ENCODE measurements at places on chromosomes 3 and 15.

DNA sequence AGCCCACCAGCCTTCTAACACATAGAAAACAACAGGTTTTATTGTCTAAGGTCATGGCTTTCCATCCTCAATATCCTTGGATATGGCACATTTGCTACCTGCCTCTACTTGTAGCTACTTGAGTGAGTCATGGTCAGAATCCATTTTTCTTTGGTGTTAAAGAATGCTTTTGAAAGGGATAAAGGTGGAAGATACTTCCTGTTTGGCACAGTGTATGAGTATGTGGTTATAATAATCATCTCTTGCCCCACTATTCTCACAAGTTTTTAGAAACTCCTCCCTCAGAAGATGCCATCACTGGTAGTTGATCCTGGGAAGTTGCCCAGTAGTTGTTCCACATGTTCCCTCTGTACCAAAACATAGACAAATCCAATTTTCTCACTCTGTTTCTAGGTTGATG is 508.6 kb upstream of the IL12A start:
- no peak for DNase-seq

DNA sequence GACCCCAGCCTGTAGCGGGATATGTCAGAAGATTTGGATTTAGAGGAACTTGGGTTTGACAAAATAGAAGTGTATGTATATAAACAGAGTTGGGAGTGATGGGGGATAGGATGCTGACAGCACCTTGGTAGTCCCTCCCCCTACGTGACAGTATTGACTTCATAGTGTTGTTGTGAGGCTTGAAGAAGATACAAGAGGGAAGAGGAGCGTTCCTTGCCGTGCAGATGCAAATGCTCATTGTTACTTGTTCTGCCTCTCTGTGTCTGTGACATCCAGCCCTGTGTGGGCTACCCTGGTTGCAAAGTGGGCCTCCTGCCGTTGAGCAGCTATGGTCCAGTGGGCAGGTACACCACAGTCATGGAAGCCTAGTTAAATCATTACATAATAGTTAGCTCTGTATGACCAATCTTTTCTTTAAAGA is 45.0 kb downstream of the SMAD3 start:
- no peak for DNase-seq

- no peak for DNase-seq
Measured at GRCh38 chr15:33473005-33473404, 162.2 kb downstream of the RYR3 start.

DNA sequence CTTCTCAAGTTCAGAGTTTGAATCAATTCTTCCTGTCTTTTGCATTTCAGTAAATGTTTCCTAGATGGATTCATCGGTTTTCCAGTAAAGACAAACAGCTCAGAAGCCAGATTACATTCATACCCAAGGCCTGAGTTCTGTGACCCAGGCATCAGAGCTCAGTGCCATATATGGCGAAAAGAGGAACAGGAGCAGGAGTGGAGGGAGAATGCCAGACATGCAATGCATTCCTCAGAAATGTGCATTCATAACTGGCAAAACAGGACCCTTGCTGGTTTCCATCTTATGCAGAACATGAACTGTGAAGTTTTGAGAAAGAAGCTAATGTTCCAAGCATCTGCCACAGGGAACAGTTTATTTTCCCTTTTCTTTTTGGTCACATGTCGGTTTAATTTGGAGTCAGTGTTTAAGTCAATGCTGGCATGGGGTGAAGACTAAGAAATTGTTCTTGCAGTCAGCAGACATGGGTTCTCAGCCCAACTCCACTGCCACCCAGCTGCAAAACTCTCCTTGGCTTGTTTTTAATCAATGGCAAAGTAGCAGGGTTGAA is 116.5 kb downstream of the LPP start:
- no peak for DNase-seq

GRCh38 chr3:120449701-120450599 is 842 bp downstream of the FSTL1 start:
- DNase-seq, result no peak

GRCh38 chr3:128399221-128399915 is 67.3 kb downstream of the DNAJB8 start:
- no peak for DNase-seq

- DNase-seq, result no peak
Measured at GRCh38 chr15:64131547-64131946, 20.0 kb upstream of the SNX22 start.

GRCh38 chr15:49751751-49752150 is 130.9 kb downstream of the DTWD1 start:
- DNase-seq, result no peak

- no peak for DNase-seq
Measured at GRCh38 chr3:111596328-111596727, 1.2 kb upstream of the ZBED2 start.

DNA sequence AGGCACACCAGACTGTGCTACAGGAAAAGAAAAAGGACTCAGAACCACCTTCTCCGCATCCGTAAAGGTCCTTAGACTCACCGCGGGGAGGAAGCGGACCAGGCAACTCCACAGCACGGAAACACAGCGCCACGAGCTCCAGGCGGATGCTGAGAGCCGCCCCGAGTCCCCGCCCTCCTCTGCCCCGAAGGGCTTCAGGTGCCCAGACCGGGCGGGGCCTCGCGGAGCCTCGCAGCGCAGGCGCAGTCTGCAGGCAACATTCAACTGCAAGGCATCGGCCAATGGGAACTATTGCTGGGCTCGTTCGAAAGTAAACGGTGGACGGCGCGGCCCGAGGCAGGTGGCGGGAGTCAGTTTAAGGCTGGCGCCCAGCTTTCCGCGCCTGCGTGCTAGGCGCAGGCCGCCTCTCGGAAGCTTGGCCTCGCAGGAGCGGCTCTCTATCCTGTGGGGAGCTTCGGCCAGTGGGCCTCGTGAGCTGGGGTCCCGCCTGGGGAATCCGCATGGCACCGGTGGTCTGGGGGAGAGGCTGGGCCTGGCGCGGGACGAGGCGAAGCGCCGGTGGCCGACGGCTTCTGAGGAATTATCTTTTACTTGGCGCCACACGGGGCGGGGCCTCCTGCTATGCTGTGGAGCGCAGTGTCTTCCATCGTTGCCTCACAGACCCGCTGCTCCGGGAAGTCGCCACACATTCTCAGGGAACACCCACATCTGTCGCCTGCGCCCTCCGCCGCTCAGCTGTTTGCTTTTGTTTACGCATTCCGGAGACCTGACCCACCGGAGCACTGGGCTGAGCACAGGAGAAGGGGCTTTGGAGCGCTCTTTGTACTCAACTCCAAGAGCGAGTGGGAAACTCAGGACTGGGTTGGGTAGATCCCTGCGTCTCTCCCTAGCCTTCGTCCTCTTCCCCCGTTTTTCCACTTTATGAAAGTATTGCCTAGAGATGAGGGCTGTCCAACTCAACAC is at the start of gene TRIM59:
TSS of gene TRIM59 (minus strand) at position 151 of the 963 bp plus-strand sequence. CDS start 10,603 bp downstream, outside the sequence.
- peak; percentile 63 for DNase-seq

DNA sequence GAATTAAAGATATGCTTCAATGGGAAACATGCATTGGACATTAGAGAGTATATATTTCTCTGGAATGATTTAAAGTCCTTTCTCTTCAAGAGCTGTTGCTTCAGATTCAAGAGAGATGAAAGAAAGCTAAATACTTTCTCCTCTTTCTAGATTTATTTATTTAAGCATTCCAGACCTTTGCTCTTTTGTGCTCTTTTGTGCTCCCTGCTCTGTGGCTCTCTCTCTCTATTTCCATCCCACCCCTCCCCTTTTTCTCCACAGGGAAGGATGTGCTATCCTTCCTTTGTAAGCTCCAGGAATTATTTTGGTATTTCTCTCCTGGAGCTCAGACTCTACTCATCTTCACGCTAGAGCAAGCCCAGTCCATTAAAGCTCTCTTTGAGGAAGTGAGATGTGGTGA is 871.9 kb upstream of the GBE1 start:
- DNase-seq, result no peak

GRCh38 chr3:53773611-53774368 is 72.4 kb downstream of the CHDH start:
- no peak for DNase-seq

- DNase-seq, result no peak
Measured at GRCh38 chr15:62519900-62520299, 354.8 kb upstream of the C2CD4B start.

- DNase-seq, result no peak
Measured at GRCh38 chr3:175308097-175308496, 449.0 kb downstream of the NAALADL2 start.

GRCh38 chr15:59300618-59301139 is 72.0 kb downstream of the MYO1E start:
- no peak for DNase-seq

DNA sequence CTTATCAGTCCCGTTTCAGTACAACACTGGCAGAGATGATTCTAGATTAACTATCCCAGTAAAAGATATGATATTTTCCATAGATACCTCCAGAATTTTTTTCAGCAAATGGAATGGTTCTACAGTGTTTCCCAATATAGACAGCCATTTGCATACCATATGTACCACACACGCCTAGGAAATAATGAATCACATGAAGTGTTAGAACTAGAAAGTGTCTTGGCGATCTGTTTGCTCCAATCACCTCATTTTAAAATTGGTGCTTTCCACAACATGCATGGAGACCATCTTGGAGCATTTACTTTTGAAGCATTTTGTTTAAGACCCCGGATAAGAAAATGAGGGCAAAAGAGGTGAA is 2.0 kb downstream of the C2CD4A start:
- no peak for DNase-seq

DNA sequence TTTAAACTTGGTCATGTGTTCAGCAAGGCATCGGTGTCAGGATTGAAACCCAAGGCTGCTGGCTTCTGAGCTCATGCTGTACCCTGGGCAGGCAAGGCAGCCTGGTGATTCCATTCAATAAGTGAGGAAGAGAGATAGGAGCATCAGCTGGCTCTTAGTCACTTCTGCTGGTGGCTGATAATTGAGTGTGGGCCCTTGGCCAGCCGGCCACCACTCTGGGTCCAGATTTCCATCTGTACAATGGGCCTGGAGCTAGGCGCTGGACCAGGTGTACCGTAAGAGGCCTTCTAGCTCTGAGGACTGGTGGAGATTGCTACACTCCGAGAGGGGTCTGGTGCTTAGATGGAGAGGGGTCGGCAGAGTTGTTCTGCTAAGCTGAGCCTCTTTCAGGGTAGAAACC is 4.3 kb downstream of the CD276 start:
- no peak for DNase-seq

GRCh38 chr15:77810130-77810571 is 177.4 kb upstream of the LINGO1 start:
- DNase-seq, result no peak

- no peak for DNase-seq
Measured at GRCh38 chr3:186075931-186076567, 32.8 kb downstream of the ETV5 start.

DNA sequence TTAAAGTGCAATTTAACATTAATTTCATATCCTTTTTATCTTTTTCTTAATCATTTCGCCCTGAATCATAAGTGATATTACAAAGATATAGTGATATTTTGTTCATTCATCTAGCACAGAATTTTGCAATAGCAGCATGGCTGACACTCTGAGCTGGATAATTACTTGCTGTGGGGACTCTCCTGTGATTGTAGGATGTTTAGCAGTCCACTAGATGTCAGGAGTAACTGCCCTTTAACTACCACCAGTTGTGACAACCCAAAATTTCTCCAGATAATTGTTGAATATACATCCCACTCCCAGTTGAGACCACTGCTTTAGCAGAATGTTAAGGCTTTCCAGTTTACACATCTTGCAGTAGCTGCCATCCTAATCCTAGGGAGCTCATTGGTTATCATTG is 196.8 kb upstream of the MBNL1 start:
- no peak for DNase-seq

- no peak for DNase-seq
Measured at GRCh38 chr3:37400945-37401344, 226.6 kb upstream of the LRRFIP2 start.

DNA sequence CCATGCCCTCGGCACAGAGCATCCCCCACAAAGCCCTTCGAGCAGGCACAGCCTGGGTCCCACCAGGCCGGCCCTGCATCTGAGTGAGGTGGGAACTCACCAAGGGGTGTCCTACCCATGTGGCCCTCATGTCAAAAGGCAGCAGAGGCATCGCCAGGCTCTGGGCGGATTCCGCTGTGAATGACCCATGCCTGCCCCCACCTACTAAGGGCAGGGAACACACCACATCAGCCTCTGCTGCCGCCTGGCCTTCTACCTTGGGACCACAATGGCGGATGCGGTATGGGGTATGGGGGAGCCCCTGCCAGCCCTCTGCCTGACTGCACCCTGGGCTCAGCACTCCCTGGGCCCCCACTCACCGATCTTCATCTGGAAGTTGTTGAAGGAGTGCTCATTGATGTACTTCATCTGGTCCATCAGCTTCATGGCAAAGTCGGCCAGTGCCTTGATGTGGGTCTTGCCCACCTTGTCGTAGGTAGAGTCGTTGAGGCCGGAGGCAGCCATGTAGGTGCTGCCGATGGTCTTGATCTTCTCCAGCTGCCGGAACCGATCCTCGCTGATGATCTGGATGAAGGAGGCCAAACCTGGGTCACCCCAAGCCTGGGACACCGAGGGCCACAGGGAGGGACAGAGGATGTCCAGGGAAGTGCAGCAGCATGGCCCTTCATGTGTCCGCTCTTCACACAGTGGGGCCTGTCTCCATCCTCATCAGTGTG is 87.8 kb downstream of the SEC22A start:
- no peak for DNase-seq

GRCh38 chr3:38283810-38284755 is 2.0 kb downstream of the SLC22A14 start:
- DNase-seq, result no peak

- DNase-seq, result no peak
Measured at GRCh38 chr15:38972831-38973230, 408.2 kb upstream of the RASGRP1 start.

DNA sequence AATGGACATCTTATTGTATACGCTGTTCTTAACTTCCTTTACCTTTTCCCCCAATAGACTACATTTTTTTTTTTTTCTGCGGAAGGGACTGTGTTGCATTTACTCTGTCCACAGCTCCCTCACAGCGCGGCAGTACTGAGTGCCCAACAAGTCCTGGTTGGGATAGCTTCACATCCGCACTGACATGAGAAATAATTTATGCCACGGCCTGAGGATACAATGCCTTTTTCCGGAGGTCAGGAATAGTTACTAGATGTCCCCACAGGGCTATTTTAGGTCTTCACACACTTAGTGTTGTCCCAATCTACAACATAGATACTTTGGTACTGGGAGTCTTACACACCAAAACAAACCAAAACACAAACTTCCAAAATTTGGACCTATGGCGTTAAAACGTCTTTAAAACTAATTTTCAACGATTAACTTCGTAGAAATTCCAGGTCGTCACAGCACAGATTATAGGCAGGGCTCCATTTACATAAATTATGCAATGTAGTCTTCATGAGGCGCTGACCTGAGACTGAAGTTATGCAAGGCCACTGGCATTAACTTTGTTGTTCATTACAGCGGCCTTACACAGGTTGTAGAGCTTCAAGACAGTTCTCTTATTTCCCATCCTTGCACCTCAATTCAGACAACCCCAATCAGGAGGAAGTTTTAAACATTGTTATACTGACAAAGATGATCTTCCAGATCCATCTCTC is 989 bp upstream of the PPIB start:
- no peak for DNase-seq

GRCh38 chr3:139533781-139534454 is 5.6 kb downstream of the RBP1 start:
- peak; percentile 21 for DNase-seq

Measured in NCI-H187 (cell line).